ENCODE measurements at places on chromosomes 16 and 17.

- peak; percentile 27 for DNase-seq
Measured at GRCh38 chr17:50363217-50364060, 9.5 kb downstream of the MRPL27 start.

DNA sequence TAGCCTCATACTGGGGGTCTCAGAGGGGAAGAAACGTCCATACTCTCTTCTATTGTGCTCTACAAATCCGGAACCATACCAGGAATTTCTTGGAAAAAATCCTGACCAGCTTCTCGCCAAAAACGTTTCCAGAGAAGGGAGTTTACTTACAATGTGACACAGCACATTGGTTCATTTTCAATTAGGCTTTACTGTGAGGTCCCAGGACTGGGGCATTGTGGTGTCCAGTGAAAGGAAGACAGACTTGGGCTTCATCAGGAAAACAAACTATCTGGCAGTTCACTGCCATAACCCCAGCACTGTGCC is 14.7 kb downstream of the MPP2 start:
- DNase-seq, result peak; percentile 38

DNA sequence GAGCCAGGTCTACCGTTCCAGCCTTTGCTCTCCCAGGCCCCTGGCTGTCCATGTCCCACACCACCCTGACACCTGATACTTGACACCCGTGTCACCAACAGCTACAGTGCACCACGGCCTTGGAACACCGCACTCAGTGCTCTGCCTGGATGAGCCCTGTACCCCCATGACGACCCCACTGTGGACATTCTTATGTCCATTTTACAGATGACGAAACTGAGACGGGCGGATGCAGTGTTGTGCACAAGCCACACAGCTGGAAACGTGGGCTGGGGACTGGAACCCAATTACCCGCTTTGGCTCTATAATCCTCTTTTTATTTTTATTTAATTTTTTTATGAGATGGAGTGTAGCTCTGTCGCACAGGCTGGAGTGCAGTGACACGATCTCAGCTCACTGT is 83.6 kb upstream of the CBX4 start:
- DNase-seq, result no peak

- no peak for DNase-seq
Measured at GRCh38 chr16:50040018-50040417, 15.0 kb downstream of the CNEP1R1 start.

- peak; percentile 56 for DNase-seq
Measured at GRCh38 chr16:77273815-77274214, 74.6 kb downstream of the SYCE1L start.

GRCh38 chr17:71023249-71024030 is 854.1 kb downstream of the KCNJ2 start:
- peak; percentile 1 for DNase-seq

DNA sequence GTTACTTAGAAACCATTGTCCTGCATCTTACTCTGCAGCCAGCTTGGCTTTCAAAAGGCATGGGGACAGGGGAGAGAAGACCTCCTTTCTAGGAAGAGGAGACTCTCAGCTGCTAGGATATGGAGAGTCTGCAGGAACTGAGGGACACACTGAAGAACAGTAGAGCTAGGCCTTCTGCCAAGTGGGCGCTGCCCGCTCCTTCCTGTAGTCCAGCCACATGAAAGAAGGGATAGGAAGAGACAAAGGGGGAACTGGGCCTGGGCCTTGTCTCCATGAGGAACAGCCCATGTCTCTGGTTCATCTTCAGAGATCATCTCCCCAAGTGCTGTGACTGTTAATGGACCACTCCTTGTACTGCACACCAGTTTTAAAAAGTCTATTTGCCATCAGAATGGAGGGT is 78.4 kb downstream of the SYCE1L start:
- DNase-seq, result no peak

DNA sequence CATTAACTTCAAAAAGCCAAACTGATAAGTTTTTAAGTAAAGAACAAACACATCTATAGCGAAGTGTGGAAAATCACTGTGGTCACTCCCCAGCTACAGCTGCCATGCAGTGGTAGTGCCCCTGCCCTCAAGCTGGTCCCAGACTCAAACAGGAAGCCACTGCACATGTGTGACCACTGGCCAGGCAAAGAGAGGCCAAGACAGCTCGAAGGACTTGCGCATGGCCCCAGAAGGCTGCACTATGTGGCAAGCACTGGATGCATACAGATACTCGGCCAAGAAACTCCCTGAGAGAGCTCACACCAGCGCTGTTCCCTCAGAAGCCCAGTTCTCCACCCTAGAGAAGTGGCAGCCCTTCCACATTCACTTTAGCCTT is 82.4 kb downstream of the ANKRD11 start:
- peak; percentile 57 for DNase-seq

GRCh38 chr17:46025510-46026165 is 26.6 kb downstream of the STH start:
- no peak for DNase-seq

- no peak for DNase-seq
Measured at GRCh38 chr17:2933606-2934005, 129.8 kb downstream of the OR1D5 start.

DNA sequence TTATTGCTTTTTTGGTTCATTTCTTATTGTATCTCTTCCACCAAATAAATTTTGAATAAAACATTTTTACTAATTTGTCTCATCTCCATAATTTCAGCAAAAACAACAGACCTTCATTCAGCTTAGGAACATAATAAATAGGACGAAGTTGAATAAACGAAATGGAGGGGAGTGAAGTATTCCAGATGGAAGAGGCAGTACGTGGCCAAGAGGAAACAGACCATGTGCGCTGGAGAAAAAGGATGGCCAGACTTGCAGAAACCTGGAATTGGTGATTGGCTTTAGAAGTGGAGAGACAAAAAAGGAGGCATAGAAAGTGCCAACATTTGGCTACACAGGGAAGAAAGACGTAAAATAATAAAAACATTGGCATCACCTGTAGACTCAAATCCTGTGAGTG is 113.5 kb downstream of the USP22 start:
- no peak for DNase-seq

- no peak for DNase-seq
Measured at GRCh38 chr16:70679671-70680494, 6.0 kb downstream of the MTSS2 start.

Measured in AG10803 (cell line).